Tongue (tissue), 3 donors: ENCODE measurements at places on chromosomes 4 and X. TPM values are rescaled to one million over a fixed set of nuclear protein-coding genes. Genes with fewer than 3 reads are reported as not detected.
A peak's percentile ranks its signal among the peaks of the same experiment; 100 is the strongest.

DNA sequence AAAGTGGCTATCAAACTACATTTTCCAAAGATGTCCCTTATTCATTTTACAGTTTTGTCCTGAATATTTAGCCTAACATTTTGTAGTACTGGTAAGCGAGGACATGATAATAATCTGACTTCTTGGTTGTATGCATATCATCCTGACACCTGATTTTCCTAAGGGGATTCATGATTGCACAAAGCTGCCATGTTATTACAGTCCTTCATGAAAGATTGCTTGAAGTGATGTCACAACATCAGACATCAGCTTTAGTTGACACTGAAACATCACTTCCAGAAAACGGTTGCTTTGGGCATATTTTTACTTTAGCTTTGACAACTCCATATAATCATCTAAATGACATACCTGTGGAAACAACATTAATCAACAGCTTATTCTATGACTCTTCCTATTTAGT, 188.7 kb upstream of the PABPC4L start:
- no peak for DNase-seq

GRCh38 chr4:53005808-53006207, 143.7 kb downstream of the RASL11B start:
- DNase-seq, result no peak

- DNase-seq, result no peak
Measured at GRCh38 chrX:151543706-151544105, 19.8 kb upstream of the PASD1 start.

The CTAG2 gene
- not detected for total RNA-seq

DNA sequence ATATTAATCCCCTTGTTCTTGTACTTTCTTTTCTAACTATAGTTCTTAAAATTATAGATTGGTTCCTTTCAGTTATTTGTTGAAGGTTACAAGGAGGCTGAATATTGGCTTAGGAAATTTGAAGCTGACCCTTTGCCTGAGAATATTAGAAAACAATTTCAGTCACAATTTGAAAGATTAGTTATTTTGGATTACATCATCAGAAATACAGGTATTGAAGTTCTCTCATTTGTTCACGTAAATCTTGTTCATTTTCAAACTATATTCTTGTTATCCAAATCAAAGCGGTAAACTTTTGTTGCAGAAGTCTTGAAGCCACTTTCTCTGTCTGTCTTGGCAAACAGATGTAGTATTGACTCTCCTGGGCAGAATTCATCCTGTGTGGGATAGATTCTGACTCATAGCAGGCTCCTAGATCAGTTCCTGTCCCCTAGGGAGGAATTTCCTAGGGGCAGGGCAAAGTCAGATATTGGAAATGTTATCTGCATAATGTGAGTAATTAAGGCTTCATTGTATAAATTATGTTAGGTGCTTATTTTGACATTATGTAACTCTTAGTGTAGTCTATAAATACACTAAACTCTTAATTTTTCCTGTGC, 25.2 kb downstream of the PI4K2B start:
- no peak for DNase-seq

DNA sequence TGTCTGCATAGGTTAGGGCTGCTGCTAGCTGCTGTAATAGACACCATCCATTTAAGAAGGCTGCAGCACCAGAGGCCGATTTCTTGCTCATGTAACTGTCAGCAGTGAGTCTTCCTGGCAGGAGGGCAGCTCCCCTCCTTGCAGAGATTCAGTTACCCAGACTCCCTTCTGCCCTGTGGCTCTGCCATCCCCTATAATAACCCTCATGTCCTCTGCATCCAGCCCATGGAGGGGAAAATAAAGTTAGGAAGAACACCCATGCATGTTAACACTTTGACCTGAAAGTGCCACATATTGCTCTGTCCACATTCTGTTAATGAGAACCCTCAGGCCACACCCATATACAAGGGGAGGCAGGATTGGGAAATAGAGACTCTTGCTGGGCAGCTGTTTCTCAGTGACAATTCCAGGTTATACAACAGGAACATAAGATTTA, 5.4 kb downstream of the STBD1 start:
- peak; percentile 22 for DNase-seq

- DNase-seq, result no peak
Measured at GRCh38 chrX:100090931-100091330, 319.1 kb downstream of the PCDH19 start.

DNA sequence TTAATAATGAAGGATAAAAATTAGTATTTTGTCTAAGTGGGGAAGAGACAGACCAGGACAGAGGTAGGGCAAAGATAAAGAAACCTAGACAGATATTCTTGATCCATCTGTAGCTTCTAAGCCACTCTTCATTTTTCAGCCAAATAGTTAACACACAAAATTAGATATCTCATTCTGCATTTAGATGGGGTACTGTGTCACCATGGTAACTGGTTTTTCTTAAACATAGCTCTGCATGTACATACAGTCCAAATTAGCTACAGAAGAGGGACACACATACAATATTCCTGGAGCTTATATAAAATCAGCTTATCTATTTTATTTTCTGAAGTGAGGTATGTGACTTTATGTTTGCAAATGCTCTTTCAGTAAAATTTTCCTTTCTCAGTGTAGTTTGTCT, 393.7 kb downstream of the PPP3CA start:
- DNase-seq, result no peak

DNA sequence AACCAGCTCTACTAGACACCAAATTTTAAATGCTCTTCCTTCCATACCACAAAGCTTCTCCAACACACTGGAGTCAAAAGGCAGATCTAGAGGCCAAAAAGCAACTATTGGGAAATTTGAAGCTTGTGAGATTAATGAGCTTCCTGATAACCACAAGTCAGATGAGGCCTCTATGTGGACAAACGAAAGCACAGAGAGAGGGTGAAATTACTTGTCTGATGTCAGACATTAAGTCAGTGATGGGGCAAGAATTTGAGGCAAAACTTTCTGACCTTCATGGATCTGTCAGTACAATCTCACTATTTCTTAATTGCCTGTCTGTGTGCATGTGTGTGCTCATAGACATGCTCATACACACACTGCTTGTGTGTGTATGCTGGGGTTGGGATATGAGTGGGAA, 103.6 kb downstream of the GUCY2F start:
- DNase-seq, result no peak
